ENCODE measurements at places on chromosomes 6 and 20.

DNA sequence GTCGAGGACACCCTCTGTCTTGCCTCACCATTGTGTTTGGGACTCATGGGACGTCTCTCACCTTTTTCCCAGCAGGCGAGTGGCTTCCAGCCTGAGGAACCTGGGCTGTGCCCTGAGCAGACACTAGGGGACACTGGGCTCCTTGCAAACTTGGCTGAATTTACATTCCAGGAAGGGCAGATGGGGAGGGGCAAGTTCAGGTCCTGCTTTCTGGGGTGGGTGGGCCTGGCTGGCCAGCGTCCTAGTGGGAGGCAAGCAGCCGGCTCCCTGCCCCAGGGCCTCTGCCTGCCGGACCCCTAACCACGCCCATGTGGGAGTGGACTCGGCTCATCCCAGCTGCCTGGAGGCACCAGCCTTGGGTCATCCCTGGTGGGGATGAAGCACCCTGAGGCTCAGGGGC, 48.2 kb upstream of the MLN start:
- no peaks in the 10 kb centered on the region for H3K36me3 ChIP-seq
- no peaks in the 10 kb centered on the region for H3K27me3 ChIP-seq
- H3K4me3 ChIP-seq: no peak overlapping the region
- DNase-seq: no peak

- H3K27ac ChIP-seq: no peak overlapping the region
- no peak overlapping the region for H3K4me3 ChIP-seq
- peaks cover 13% of the 10 kb centered on the region for H3K36me3 ChIP-seq
- DNase-seq: no peak
These were observed 66.3 kb downstream of the CEP162 start for GRCh38 chr6:84161190-84161589.

DNA sequence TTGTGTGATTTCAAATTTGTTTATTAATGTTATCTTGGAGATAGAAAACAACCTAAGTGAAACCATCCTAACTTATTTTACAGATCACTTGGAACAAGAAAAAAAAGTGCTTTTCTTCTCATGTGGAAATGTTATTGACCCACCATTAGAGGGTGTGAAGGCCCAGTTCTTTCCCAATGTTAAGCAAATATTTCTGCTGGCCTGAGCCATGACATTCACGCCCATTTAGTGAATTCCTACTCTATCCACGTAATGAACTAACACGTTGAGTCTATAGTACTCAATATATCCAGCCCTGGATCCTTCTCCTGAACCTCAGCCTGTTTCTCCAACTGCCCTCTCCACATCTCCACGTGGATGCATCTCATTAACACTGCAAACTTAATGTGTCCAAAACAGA, 180.6 kb upstream of the ZFP64 start:
- no peak overlapping the region for H3K27ac ChIP-seq
- H3K27me3 ChIP-seq: no peaks in the 10 kb centered on the region
- no peaks in the 10 kb centered on the region for H3K36me3 ChIP-seq
- H3K4me1 ChIP-seq: no peaks in the 10 kb centered on the region
- no peak for DNase-seq
- H3K4me3 ChIP-seq: no peak overlapping the region

DNA sequence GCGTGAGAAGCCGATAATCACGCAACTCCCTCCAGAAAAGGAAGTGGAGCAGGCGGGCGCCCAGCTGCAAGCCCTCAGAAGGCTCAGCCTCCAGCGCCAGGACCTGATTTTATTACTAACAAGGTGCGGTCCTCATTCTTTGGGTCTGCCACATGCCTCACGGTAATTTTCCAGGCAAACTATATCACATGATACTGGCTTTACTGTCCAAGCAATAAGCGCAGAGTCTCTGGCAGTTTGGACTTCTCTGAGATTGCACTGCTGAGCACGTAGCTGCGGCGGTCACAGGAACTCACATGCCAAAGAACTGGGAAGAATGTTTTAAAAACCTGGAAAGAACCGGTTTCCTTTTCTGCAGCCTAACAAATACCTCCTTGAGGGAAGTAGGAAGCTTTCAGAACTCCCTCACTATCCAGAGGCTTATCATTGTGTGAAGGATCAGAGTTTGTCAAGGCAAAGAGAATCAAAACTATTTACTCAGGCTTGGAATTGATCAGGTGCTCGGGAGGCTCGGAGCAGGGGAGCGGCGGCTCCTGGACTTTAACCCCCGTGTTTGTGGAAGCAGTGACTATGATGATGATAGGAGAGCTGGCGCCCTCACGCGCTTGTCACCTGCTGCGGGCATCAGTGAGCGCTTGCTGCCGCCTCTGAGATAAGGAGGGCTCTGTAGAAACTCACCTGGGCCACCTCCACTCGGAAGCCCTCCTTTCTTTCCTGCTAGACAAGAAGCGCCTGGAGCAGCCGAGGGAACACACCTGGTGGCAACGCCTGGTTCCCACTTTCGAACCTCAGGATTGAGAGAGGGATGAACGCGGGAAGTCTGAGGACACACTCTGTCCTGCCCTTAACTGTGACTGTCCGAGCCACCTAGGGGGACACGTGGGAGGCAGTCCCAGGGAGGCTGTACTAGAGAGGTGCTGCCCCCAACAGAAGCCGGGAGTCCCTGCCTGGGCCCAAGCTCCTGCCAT, 27.2 kb upstream of the SYNJ2 start:
- peak overlapping the region; percentile 37 for H3K27ac ChIP-seq
- H3K4me3 ChIP-seq: peak overlapping the region; percentile 3
- H3K36me3 ChIP-seq: no peaks in the 10 kb centered on the region
- no peak for DNase-seq

GRCh38 chr20:16317445-16318362, 255.5 kb downstream of the KIF16B start:
- DNase-seq: no peak
- H3K27ac ChIP-seq: no peak overlapping the region
- H3K4me1 ChIP-seq: no peaks in the 10 kb centered on the region
- H3K36me3 ChIP-seq: peaks cover 12% of the 10 kb centered on the region
- no peak overlapping the region for H3K4me3 ChIP-seq

- H3K27me3 ChIP-seq: no peaks in the 10 kb centered on the region
- no peaks in the 10 kb centered on the region for H3K36me3 ChIP-seq
- DNase-seq: no peak
- no peaks in the 10 kb centered on the region for H3K4me1 ChIP-seq
- H3K4me3 ChIP-seq: no peak overlapping the region
These were observed 6.9 kb upstream of the SPDEF start for GRCh38 chr6:34562861-34563512.

- peak overlapping the region; percentile 98 for H3K4me3 ChIP-seq
- H3K27me3 ChIP-seq: no peaks in the 10 kb centered on the region
- peak overlapping the region; percentile 99 for H3K27ac ChIP-seq
- no peaks in the 10 kb centered on the region for H3K36me3 ChIP-seq
These were observed 881 bp upstream of the AIG1 start for GRCh38 chr6:143059663-143060353.

All from tibial artery (tissue), 4 donors.